ENCODE measurements at places on chromosomes 2 and 18. TPM values are rescaled to one million over a fixed set of nuclear protein-coding genes. Genes with fewer than 3 reads are reported as not detected.

C2orf66 gene
- total RNA-seq = not detected

ST6GAL2 gene
- 28.3 TPM for total RNA-seq

EVX2 gene
- total RNA-seq = not detected

GDF7 gene
- 2.5 TPM for total RNA-seq
